ENCODE measurements at places on chromosomes 3 and 15.

GRCh38 chr15:26972636-26973035 is 1.7 kb downstream of the GABRG3 start:
- no peak for DNase-seq

- DNase-seq, result no peak
Measured at GRCh38 chr3:167938516-167938915, 157.2 kb downstream of the GOLIM4 start.

DNA sequence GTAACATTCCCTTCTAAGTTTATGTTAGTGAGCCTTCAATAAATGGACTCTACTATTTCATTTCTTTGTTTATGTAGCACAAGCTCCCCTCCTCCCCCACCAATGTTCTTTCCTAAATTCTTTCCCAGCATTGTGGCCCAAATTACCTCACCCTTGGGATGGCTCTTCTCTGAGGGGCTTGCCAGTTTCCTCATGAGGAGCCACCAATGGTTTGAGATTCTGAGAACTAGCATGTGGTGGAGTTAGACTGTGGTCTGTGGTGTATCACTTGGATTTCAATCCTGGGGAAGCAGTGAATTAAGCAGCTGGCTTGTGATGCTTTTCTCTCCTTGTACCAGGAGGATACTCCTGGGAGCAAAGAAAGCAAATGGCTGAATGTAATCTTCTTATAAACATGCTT is 50.0 kb upstream of the NPHP3 start:
- DNase-seq, result no peak

DNA sequence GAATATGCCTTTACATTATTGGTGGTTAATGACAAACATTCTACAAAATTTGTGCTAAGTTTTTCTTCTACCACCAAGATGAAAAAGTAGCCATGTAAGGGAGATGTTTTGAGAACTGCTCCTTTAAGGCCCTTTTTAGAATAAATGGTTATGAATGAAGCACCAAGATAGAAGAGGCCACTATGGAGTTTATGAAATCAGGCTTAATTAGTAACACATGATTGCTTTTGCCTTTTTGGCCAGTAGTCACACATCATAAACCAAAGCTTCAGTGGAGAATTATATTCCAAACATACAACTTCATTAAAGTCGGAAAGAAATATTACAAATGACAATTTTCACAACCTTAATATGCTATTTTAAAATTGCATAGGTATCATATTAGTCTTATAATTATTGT is 331.7 kb downstream of the RBMS3 start:
- no peak for DNase-seq

GRCh38 chr3:72930754-72931153 is 42.9 kb downstream of the GXYLT2 start:
- no peak for DNase-seq

DNA sequence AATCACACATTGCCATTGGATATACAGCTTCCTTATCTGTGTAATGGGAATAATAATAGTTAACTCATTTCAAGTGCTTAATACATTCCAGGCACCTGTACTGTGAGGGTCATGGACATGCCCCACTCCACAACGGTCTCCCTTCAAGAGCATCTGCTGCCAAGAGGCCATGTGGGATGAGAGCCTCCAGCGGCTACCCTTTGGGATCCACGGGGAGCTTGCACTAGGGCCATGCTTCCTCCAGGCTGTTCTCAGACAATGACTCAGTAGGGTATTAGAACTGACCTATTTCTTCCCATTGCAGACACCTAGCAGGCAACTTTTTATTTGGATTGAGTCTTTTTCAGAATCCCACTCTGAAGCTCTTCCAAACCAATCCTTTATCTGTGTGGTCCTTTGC is 1078.9 kb downstream of the TUSC7 start:
- no peak for DNase-seq

- peak; percentile 48 for DNase-seq
Measured at GRCh38 chr15:62403164-62403809, 238.2 kb upstream of the C2CD4B start.

GRCh38 chr3:177665122-177665808 is 468.0 kb upstream of the TBL1XR1 start:
- no peak for DNase-seq

DNA sequence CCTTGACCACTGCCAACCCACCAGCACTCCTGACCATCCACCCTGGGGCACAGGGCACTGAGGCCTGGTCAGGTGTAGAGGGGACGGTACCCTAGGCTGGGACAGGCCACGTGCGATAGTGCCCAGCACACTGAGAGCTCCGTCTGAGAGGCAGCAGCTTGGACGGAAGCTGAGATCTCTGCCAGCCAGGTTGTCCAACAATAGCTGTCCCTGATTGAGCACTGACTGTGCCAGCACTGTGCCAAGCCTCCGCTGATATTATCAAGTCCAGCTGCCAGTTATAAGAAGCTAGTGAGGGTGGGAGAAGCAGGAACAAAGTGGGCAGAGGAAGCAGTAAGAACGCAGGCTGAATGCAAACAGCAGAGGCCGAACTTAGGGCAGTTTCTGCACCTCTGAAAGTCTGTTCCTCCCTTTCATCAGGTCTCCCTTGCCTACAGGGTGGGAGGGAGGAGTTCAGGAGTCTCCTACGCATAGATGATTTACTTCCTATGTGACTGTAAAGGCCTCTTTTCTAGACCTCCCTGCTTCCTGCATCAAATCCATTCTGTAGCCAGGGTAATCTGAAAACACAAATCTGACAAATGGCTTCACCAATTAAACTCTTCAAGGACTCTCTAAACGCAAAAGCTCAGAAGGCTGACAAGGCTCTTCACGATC is 29.7 kb downstream of the MRPS11 start:
- DNase-seq, result no peak

GRCh38 chr15:95295363-95295762 is 1035.1 kb upstream of the NR2F2 start:
- no peak for DNase-seq

- DNase-seq, result peak; percentile 35
Measured at GRCh38 chr3:18234717-18235335, 190.3 kb downstream of the SATB1 start.

- DNase-seq, result no peak
Measured at GRCh38 chr3:63875510-63875909, 11.8 kb downstream of the ATXN7 start.

DNA sequence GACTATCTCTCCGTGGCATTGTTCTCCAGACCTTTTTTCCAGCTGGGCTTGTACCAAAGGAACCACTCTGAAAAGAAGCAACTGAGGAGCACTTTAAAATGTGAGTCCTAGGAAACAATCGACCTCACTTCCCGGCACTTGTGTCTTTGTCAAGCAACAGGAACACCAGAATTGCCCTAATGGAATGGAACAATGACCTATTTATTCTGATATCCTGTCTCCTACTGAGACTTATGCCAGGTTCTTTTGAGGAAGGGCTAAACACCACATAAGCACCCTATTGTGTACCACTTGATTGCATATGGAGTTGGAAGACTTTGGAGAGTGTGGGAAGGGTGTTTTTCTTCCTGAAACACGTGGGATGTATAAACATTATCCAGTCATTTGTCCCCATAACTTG is 56.8 kb upstream of the TGFBR2 start:
- no peak for DNase-seq

GRCh38 chr15:31096563-31096962 is 5.0 kb downstream of the TRPM1 start:
- DNase-seq, result no peak

DNA sequence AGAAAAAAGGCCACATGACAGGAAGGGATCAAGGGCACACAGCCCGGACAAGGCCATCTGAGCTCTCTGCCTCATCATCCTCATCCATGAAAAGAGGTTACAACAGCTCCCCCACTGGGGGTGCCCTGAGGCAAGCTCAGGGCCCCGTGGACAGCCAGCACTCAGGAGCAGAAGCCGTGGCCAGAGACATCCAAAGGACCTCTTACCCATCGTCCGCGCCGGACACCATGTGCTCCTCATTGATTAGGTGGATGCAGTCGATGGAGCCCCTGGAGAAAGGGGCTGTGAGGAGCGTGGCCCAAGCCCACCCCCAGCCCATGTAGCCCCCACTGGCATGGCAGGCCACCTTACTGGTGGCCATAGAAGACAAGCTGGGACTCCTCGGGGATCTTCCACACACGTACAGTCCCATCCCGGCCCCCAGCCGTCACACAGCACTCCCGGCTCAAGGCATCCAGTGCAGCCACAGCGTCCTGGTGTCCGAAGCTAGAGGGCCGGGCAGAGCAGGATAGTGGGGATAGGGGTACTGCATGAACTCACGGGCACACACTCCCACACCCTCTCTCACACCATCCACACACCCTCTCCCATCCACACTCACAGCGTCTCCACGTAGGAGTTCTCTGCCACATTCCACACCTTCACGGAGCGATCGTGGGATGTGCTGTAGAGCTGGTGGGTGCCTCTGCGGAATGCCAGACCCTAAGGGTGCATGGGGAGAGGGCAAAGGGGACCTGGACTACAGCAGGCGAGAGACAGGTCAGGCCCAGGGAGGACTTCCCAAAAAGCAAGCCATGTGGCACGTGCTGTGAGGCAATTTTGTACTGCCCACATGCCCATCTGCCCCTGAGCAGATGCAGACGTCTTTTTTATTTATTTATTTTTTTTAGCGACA is 6.5 kb downstream of the RRP9 start:
- DNase-seq, result no peak

DNA sequence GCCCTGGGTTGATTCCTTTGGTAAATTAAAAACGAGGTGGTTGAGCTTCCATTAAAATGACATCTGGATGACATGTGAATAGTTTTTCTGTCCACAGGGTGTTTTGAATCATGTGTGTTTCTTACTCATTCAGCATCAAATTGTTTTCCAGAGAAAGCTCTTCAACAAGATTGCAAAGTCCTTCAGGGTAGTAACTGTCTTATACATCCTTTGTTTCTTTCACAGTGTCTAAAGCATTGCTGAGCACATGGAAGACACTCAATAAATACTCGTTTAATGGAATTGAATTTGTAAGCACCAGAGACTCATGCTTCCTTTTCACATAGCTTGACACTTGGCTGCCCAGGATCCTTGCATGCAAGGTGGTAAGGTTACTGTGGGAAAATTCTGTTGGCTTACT is 223.1 kb upstream of the CNTN6 start:
- DNase-seq, result no peak

DNA sequence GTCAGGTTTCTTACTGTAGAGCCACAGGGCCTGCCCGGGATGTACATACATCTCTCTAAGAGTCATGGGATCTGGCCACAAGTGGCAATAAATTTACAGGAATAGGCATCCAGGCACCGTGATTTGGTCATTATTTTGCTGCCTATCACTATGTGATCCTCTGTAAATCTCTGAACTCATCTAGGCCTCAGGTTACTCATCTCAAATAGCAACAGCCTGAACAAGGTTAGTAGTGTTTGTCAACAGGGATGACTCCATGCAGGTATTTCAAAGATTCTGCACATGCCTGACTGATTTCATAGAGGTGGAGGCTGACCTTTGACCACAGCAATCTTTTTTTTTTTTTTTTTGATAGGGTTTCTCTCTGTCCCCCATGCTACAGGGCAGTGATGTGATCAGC is 88.8 kb upstream of the TBL1XR1 start:
- DNase-seq, result peak; percentile 92

GRCh38 chr3:25854635-25855034 is 64.7 kb downstream of the OXSM start:
- DNase-seq, result peak; percentile 42

GRCh38 chr15:36905908-36906307 is 194.4 kb downstream of the MEIS2 start:
- no peak for DNase-seq

GRCh38 chr3:5324780-5325179 is 137.3 kb downstream of the EDEM1 start:
- no peak for DNase-seq

DNA sequence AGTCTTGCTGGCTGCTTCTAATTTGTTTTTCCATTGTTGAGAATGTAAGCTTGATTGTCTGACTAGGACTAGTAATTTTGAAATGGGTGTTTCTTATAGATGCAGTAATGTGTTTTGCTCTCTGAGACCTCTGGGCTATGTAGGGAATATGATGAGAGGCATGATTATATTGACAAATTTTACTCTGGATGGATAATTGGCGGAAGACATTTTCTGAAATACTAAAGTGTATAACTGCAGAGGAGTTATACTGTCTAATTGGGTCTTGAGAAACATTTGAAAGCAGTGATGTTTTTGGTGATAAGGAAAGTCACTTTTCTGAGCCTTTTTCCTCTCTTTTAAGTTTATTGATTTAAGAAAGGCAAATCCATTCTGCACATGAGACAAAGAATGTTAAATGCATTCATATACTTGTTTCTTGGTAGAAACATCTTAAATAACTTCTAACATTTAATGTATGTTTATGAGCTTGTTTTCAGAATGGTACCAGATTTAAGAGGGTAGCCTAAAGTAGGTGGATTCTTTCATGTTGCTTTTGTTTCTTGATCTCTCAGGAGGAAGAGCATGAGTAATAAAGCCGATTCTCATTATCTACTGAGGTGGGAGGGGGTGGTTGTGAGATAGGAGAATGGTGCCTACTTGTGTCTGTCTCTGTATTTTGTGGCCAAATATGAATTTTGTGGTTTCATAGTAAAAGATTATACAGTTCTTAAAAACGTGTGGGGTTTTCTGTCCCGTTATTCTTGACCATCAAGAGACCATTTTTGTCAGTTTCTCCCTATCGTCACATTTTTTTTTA is 2.0 kb downstream of the ATP2C1 start:
- peak; percentile 3 for DNase-seq

GRCh38 chr3:137845194-137845593 is 81.1 kb downstream of the SOX14 start:
- no peak for DNase-seq

DNA sequence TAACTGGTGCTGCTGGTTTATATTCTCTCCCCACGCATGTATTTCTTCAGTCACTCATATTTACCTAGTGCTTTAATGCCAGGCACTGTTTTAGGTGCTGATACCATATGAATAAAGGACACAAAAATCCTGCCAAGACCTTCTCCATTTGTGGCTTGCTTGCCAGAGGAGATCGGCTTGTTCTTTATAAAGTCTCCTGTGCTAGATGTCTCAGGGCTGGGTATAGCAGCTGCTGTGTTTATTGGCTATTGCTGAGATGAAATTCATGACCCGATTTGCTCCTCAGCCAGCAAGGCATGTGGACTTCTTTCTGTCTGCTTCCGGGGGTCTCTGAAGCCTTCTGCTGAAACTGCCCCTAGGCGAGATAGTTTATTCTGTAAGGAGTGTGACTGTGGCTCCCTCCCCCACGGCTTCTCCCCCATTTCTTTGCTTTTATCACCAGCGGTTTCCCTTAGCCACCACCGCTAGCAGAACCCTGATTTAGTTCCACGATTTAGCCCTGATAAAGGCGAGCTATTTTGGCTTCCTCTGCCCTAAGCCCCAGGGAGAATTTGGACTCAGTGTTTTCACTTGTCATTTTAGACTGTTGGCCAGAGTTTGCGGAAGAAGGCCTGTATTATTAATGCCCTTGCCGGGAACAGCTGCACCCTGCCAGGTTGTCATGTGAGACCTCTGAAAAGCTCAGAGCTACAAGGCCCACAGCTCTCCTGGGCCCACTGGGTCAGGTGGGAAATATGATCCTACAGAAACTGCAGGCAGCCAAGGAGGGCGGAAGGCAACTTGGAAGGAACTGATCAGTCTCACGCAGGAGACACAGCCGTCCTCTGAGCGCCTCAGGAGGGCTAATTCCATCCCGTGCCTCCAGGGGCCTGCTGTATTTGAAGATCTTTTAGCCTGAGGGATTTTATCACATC is 46.8 kb downstream of the ST6GAL1 start:
- DNase-seq, result no peak
